ENCODE measurements at places on chromosomes 4 and X.

GRCh38 chr4:25178838-25179261, 18.6 kb upstream of the SEPSECS start:
- H3K4me1 ChIP-seq: no peaks in the 10 kb centered on the region
- no peak overlapping the region for H3K4me3 ChIP-seq
- H3K27ac ChIP-seq: no peak overlapping the region

DNA sequence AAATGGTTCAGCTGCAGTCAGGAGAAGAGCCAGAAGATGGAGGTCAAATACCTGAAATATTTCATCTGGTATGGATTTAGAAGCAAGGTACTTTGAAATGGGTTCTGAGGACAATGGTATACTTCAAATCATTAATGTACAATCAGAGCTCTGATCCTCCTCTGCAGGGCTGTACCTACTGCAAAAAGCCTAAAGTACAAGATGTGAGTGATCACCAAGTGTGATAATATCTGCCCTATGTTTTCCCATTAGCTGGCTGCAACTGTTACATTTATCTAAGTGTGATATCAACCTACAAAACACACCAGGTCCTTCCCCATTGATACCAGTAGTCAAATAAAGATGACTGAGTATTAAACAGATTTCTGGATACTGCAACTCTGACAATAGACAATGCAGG, 25.1 kb downstream of the HDX start:
- no peak for DNase-seq
- H3K4me3 ChIP-seq: no peak overlapping the region
- no peak overlapping the region for H3K27ac ChIP-seq
- no peaks in the 10 kb centered on the region for H3K36me3 ChIP-seq
- H3K4me1 ChIP-seq: no peaks in the 10 kb centered on the region

- H3K36me3 ChIP-seq: no peaks in the 10 kb centered on the region
- no peak overlapping the region for H3K4me3 ChIP-seq
- no peak for DNase-seq
- no peaks in the 10 kb centered on the region for H3K4me1 ChIP-seq
These were observed 41.6 kb upstream of the ACSL4 start for GRCh38 chrX:109774706-109775105.

GRCh38 chr4:140720387-140721304, 35.5 kb downstream of the TBC1D9 start:
- no peak for DNase-seq
- no peaks in the 10 kb centered on the region for H3K27me3 ChIP-seq
- peaks cover 8% of the 10 kb centered on the region for H3K4me1 ChIP-seq
- no peak overlapping the region for H3K27ac ChIP-seq
- H3K4me3 ChIP-seq: no peak overlapping the region

DNA sequence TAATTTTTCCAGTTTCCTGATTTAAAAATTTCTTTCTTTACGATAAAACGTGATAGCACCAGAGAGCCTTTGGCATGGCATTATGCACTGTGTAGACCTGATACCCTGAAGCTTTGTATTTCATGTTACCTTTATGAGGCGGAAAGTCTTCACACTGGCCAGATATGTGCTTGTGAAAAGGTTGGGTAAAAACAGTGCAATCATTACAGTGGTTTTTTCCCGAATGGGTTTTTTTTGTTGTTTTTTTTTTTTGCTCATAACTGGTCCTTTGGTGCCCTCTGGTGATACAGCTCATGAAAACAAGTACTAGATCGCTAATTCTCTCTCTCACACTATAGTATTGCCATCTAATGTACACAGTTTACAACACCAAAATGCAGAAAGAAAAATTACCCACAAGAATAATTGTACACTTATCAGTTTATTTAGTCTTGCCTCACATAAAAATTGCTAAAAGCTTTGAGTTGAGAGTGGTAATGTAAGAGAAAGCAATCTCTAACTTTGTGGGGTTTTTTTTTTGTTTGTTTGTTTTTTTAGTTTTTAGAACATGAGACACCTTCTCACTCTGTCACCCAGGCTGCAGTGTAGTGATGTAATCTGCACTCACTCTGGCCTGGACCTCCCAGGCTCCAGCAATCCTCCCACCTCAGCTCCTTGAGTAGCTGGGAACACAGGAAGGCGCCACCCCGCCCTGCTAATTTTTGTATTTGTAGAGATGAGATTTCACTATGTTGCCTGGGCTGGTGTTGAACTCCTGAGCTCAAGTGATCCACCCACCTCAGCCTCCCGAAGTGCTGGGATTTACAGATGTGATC, 21.3 kb downstream of the SPCS3 start:
- no peak overlapping the region for H3K27ac ChIP-seq
- peaks cover 16% of the 10 kb centered on the region for H3K4me1 ChIP-seq
- peaks cover 4% of the 10 kb centered on the region for H3K36me3 ChIP-seq
- no peak for DNase-seq
- no peak overlapping the region for H3K4me3 ChIP-seq

DNA sequence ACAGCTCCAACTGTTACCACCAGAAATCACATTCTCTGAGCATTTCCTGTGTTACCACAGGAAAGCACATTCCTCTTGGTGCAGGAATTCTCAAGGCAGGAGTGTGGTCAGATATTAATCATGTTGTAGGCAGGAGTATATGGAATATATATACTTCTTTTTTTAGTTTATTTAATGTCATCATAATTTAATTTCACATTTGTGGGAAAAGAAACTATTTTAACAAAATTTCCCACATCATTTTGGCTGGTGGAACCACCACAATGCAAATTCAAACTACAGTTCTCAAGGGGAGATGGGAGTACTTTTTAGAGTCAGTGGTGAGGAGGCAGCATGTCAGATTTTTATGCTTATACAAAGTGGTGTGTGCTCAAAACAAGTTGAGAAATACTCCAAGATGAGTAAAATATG, 139.0 kb downstream of the ATP10D start:
- H3K4me1 ChIP-seq: no peaks in the 10 kb centered on the region
- no peaks in the 10 kb centered on the region for H3K36me3 ChIP-seq
- H3K27me3 ChIP-seq: no peaks in the 10 kb centered on the region
- DNase-seq: no peak

GRCh38 chr4:24260133-24260715, 324.1 kb downstream of the DHX15 start:
- H3K4me1 ChIP-seq: no peaks in the 10 kb centered on the region
- no peaks in the 10 kb centered on the region for H3K27me3 ChIP-seq

GRCh38 chr4:174578366-174578765, 56.1 kb upstream of the HPGD start:
- H3K27ac ChIP-seq: no peak overlapping the region
- no peaks in the 10 kb centered on the region for H3K4me1 ChIP-seq

DNA sequence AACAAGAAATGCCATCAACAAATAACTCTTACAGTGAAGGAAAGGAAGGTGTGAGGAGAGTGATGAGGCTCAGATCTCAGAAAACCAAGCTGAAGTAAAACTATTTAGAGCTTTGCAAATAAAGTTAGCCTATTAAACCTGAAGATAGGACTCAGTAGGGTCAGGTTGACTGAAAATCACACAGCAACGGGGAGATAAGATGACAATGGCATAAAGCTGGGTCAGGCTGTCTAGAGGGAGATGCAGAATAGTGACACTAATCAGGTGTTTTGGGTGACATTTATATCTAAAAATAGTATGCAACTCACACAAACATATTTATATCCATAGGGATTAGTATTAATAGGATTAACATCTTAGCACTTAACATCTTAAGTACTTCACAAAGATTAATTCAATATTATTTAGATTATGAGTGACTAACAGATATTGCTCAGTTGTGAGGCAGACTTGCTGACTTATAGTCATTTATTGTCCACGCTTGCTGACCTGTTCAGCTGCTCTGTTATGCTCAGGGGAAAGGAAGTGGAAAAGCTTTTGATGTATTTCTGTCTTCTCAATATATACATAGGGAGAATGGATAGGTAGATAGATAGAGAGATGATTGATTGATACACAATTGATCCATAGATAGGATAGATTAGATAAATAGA, 130.7 kb upstream of the GUCY1A1 start:
- no peaks in the 10 kb centered on the region for H3K27me3 ChIP-seq
- no peak overlapping the region for H3K4me3 ChIP-seq
- no peak overlapping the region for H3K27ac ChIP-seq
- no peaks in the 10 kb centered on the region for H3K4me1 ChIP-seq

GRCh38 chr4:2948895-2949781, 14.1 kb downstream of the NOP14 start:
- H3K4me1 ChIP-seq: no peaks in the 10 kb centered on the region
- H3K27ac ChIP-seq: no peak overlapping the region
- DNase-seq: no peak
- H3K27me3 ChIP-seq: no peaks in the 10 kb centered on the region
- H3K36me3 ChIP-seq: peaks cover 97% of the 10 kb centered on the region
- H3K4me3 ChIP-seq: no peak overlapping the region

- no peaks in the 10 kb centered on the region for H3K27me3 ChIP-seq
- no peak overlapping the region for H3K27ac ChIP-seq
- no peaks in the 10 kb centered on the region for H3K4me1 ChIP-seq
- H3K4me3 ChIP-seq: no peak overlapping the region
- DNase-seq: no peak
- no peaks in the 10 kb centered on the region for H3K36me3 ChIP-seq
These were observed 23.2 kb downstream of the BBS12 start for GRCh38 chr4:122755675-122756074.
